NCI-H187 treated with DMSO at 0.1 percent for 48 hours (cell line): ENCODE measurements at places on chromosomes 13 and 19.

GRCh38 chr13:44439452-44440024 lies 65.9 kb downstream of the SERP2 start:
- DNase-seq: no peak

DNA sequence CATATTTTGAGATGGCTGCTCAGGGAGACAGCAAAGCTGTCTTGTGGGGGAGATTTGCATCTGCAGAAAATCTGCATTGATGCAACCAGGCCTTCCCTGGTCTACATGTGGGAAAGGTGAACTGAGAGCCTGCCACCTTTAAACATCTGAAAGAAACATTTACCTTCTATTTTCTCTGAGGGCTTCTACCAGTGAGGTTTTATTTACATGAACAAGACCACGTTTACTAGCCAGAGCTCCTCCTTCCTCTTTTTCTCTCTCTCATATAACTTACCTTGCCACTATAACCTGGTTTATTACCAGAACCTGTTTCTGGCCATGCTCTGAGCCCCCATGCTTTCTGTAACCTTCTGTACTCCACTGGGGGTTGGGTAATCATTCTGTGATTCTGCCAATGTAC lies 14.4 kb upstream of the RUBCNL start:
- DNase-seq: no peak

- no peak for DNase-seq
Measured at GRCh38 chr19:44775676-44776240, 1.9 kb upstream of the CBLC start.

DNA sequence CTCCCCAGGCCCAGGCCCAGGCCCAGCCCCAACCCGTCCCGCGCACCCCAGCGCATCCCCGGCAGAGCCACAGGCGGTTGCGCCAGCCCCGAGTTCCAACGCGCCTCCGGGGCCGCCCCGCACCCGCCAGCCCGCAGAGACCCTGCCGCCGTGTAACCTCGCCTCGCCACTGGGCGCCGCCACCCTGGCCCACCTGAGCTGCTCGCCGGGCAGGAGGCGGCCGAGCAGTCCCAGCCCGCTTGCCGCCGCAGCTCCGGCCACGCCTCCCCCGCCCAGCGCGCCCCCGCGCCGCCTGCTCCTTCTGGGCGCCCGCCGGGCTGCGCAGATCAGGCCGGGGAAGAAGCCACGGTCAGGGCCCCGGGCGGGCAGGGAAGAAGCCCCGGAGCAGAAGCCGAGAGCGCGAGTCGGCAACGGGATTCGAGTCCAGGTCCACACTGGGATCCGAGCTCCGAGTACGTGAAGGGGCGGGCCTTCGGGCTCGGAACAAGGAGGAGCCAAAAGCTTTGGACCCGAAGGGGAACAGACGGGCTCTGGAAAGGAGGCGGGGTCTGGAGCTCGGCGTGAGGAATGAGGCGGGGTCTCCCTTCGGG lies at the start of gene MBOAT7:
TSS of gene MBOAT7 (minus strand) at position 436 of the 590 bp plus-strand sequence. CDS start 1,072 bp downstream, outside the sequence.
- DNase-seq: no peak

- DNase-seq: no peak
Measured at GRCh38 chr13:62087124-62087523, 671.5 kb upstream of the PCDH20 start.

GRCh38 chr13:44484562-44485138 lies 91.5 kb downstream of the TSC22D1 start:
- no peak for DNase-seq

- no peak for DNase-seq
Measured at GRCh38 chr13:111534751-111535522, 214.5 kb downstream of the TEX29 start.

GRCh38 chr13:46071590-46072249 lies 19.2 kb upstream of the ZC3H13 start:
- no peak for DNase-seq

DNA sequence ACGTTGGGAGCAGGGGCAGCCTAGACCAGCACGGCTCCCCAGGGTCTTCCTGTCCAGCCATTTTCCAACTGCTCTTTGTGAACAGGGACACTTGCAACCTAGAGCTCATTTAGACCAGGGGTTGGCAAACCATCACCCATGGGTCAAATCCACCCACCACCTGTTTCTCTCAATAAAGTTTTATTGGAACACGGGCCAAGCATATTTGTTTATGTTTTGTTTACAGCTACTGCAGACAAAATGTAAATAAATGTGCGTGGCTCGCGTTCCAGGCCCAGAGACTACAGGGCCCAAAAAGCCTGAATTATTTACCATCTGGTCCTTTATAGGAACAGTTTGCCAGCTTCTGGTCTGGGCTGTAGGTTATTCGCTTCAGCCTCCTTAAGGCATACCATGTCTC lies 13.3 kb upstream of the EMC10 start:
- no peak for DNase-seq

DNA sequence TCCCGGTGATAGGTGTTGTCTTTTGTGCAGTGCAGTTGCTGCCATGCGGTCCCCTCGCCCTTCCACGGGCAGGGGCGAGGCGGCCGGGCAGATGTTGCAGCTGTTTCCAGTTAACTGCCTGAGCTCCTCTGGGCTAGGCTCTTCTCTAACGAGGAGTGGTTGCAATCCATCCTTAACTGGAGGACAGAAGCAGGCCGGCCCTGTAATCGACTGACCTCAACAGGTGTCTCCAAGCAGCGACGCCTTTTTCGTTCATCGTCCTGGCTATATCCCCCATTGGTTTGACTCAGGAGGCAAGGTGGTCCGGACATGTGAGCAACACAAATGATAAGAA lies 1.9 kb upstream of the TSC22D1 start:
- no peak for DNase-seq

GRCh38 chr19:51135004-51135403 lies 7.1 kb upstream of the SIGLEC7 start:
- DNase-seq: no peak

DNA sequence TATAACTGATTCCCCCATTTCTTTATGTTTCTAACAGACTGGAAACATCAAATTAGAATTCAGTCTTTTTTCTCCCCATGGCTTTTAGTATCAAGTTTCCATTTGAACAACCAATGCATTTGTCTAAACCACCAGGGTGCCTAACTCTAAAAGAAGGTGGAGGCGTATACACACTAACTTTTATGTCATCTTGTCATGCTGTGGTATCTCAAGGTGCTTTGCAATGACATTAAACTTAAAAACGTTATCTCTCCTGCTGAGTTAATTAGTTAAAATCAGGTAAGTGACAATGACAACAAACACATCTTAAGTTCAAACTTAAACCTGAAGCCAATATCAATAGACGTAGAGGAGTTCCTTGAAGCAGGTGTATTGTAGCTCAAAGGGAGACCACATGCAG lies 1001.7 kb downstream of the PCDH17 start:
- DNase-seq: no peak

GRCh38 chr13:101523154-101524131 lies 71.0 kb downstream of the ITGBL1 start:
- no peak for DNase-seq

- no peak for DNase-seq
Measured at GRCh38 chr19:55486043-55486970, 1.3 kb downstream of the NAT14 start.

DNA sequence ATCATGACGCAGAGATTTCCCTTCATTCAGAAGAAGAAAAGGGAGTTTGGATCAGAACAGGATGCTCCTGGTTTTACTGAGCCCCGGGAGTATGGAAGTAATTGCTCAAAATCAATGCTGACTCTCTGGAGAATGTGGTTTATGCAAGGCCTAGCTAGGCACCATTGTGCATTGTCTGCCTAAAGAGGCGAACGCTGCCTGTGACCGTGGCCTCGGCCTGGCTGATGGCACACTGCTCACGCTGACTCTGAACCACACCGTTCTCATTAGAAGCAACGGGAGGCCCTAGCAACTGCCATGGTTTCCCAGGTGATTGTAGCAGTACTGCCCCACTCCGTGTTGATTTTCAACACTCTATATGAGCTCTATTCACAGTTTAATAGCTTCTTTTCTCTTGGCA lies 41.7 kb upstream of the UBL3 start:
- DNase-seq: no peak

DNA sequence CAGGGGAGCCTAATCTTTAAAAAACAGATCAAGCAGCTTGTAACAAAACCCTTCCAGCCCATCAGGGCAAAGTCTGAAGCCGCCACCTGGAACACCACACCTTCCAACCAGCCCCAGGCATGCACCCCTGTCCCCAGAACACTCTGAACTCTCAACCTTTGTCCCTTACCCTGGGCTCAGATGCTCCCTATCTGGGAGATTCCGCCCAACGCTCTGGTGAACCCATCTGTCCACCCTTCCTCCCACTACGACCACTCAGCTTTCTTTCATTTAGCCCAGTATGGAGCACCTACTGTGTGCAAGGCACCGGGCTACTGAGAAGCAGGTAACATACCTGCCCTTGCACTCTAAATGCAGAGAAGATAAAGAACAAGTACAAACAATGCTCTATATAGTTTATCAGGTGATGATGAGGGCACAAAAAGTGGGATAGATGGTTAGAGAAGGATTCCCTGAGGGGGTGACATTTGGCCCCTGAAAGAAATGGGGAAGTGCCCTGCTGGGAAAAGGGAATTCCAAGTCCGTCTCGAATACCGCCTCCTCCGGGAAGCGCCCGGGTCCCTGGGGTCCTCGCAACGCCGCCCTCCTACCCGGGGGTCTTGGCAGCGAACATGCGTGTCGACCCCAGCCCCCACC lies 629 bp downstream of the PEPD start:
- DNase-seq: no peak

DNA sequence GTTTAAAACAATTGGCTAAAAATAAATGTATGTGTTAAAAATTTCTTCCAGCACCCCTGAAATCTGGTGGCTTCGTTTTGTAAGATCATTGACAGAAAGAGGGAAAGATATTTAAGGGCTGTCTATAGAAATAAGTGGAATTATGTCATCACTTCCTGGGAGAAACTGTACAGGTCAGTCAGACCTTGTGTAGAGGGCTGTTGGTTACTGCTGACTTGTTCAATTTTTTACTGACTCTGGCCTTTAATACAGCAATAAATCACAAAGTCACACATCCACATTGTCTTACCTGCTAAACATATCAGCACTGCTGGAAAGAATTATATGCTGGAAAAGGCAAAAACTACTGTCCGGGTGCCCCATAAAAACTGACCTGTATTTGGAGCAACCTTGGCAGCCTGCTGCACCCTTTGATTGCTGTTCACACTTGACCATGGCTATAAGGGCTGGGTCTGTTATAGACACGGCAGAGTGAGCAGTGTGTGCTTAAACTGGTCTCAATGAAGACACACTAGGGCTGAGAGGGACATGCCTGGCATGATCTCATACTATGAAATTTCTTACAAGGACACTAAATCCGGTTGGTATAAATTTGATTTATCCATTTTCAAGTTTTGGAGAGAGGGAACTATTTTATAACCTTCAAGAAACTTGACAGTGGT lies 162.1 kb downstream of the NHLRC3 start:
- no peak for DNase-seq

DNA sequence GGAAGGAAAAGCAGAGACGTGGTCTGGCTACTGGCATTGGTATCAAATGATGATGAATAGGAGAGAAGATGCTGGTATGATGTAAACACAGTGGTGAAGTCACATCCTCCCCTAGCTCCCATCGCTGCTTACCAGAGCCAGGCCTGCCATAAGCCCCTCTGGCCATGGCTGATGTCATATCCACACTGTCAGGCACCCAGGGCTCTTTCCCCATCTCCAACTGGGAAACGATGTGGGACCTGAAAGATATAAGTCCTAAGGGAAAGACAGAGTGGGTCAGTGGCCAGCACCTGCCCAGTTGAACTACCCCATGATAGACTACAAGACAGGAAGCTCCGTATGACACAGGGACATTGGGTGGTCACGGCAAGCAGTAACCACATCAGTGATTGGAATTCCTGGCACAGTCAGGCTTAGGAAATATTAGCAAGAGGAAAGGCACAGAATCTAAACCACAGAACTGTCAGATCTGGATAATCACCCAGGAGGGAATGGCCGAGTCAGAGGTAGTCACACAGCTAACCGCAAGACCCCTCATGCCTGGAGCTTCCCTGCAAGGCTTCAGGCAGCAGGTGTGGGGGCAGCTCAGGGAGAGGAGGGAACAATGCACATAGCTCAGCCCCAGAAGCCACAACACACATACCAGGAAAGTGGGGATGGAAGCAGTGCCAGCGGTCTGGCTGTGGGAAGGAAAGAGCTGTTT lies 3.8 kb downstream of the ZNF792 start:
- no peak for DNase-seq

GRCh38 chr13:82947191-82947621 lies 935.1 kb downstream of the SLITRK1 start:
- no peak for DNase-seq

- no peak for DNase-seq
Measured at GRCh38 chr13:76943646-76944045, 4.7 kb upstream of the ACOD1 start.

- DNase-seq: no peak
Measured at GRCh38 chr13:103157434-103158145, 91.4 kb upstream of the SLC10A2 start.

DNA sequence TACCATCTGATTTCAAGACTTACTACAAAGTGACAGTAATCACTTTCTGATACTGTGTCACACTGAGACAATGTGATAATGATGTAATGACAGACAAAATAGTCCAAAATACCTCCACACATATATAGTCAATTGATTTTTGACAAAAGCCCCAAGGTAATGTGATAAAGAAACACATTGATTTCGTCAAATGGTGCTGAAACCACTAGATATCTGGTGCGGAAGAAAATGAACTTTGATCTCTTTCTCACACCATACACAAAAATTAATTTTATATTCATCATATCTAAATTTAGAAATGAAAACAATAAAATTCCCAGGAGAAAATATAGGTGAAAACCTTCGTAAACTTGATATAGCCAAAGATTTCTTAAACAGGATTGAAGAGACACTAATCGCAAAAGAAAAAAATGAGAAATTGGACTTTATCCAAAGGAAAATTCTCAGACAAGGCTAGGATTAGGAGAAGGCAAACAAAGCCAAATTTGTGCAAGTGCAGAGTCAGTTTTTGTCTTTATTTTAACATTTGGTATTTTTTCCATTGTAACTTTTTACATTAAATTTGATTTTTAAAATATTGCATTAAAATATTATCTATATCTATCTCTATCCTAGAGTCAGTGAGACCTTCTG lies 739.9 kb downstream of the DIAPH3 start:
- no peak for DNase-seq
